CD4-positive, alpha-beta memory T cell (primary cell): ENCODE measurements at places on chromosomes 3 and 15. TPM values are rescaled to one million over a fixed set of nuclear protein-coding genes. Genes with fewer than 3 reads are reported as not detected.

DNA sequence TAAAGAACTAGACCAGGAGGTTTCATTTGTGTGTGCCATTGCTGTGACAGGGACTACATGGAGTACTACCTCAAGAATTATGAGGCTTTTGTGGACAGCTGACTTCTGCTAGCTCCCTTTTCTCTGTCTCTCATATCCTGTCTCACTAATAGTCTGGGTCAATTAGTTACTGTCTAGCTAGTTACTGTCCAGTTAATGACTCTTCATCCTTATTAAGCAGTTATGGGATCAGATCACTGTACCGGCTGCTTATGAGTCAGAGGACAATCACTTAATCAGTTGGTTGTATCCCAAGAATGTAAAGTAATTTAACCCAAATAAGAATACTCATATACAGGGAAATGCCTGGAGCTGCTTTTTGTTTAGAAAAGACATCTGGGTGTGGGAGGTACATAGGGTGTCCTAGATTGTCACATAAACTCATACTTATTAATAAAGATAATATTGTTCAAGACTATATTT lies 158.0 kb downstream of the CDIN1 start:
- DNase-seq: no peak
- H3K4me1 ChIP-seq: no peaks in the 10 kb centered on the region
- no peak overlapping the region for H3K27ac ChIP-seq
- H3K27me3 ChIP-seq: no peaks in the 10 kb centered on the region
- H3K4me3 ChIP-seq: no peak overlapping the region

- no peak overlapping the region for H3K4me3 ChIP-seq
- no peaks in the 10 kb centered on the region for H3K36me3 ChIP-seq
- H3K4me1 ChIP-seq: no peaks in the 10 kb centered on the region
- no peak for DNase-seq
- H3K27me3 ChIP-seq: no peaks in the 10 kb centered on the region
- no peak overlapping the region for H3K27ac ChIP-seq
Observed at GRCh38 chr3:9339761-9340471, 22.9 kb upstream of the THUMPD3 start.

DNA sequence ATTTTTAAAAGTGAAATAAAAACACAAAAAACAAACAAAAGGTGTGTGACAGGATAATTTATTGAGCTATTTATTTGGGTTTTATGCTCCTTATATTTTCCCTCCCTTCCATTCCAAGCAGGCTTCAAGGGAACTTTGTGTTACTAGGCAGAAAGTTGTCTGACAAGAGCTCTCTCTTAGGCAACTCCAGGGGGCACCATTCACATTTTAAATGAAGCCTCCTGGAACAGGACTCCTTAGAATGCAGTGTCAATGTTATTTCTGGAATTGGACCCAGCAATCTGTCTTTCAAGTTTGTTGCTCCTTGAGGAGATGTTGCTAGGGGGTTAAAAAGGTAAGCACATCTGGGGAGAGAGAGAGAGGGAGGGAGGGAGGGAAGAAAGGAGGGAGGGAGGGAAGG lies 5.4 kb upstream of the RFX7 start:
- peaks cover 22% of the 10 kb centered on the region for H3K4me1 ChIP-seq
- H3K4me3 ChIP-seq: no peak overlapping the region
- H3K36me3 ChIP-seq: no peaks in the 10 kb centered on the region
- no peak for DNase-seq
- no peak overlapping the region for H3K27ac ChIP-seq
- peaks cover 12% of the 10 kb centered on the region for H3K27me3 ChIP-seq

The KLHL6 gene
- 56.1 TPM for total RNA-seq
